ENCODE measurements at places on chromosomes 4 and X.

GRCh38 chr4:150641612-150642011 lies 59.7 kb downstream of the MAB21L2 start:
- no peak for DNase-seq

- no peak for DNase-seq
Measured at GRCh38 chrX:101108284-101108683, 10.3 kb downstream of the CENPI start.

DNA sequence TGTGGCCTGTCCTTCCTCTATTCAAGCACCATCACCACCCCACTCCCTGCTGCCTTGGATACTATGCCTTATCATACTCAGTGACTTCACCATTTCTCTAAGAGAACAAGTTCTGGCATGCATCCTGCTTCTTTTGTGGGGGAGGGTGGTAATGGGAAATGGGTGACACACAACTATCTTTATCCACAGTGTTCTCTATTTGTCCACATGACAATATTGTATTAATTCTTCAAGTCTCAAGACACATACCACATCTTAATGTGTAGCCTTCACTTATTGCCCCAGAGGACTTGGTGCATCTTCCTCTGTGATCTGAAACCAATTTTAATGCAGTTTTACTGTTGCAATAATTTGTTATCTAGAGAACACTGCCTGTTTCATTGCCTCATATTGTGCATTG lies 29.3 kb upstream of the UGT2B7 start:
- peak; percentile 6 for DNase-seq

DNA sequence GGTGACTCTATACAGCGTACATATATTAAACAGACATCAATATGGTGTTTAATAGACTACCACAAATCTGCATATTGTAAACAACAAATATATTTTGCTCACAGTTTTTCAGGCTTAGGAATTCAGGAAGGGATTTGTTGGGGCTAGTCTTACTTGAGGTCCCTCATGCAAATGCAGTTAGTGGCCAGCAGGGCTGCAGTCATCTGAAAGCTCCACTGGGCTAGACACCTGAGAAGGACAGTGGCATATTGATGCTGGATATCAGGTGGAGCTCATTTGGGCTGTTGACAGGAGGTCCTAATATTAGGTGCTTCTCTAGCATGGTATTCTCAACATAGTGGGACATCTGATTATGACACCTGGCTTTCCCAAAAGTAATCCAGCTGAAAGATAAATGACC lies 493.8 kb upstream of the PABPC4L start:
- DNase-seq: no peak

DNA sequence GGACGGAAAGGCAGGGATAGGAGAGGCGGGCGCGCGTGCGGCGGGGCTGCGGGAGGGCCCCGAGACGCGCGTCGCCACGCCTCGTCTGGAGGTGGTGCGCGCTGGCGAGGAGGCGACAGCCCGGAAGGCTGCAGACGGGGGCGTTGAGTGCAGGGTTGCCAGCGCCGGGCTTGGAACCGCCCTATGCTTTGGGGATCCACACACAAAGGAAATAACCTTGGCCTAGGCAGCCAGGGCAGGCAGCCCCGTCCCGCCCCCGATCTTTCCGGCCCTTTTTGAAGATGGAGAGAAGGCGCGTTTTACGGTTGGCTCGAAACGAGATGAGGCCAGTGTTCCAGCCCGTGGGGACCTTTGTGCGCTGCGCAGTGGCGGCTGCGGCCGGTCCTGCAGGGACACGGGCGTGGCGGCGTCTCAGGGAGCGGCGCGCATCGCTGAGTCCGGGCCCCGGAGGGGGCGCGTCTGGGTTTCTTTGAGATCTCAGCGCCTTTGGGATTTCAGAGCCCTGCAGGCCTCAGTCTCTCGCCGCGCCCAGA lies 50.8 kb upstream of the TRIM2 start:
- DNase-seq: peak; percentile 63
